ENCODE measurements at places on chromosomes 4 and X.

DNA sequence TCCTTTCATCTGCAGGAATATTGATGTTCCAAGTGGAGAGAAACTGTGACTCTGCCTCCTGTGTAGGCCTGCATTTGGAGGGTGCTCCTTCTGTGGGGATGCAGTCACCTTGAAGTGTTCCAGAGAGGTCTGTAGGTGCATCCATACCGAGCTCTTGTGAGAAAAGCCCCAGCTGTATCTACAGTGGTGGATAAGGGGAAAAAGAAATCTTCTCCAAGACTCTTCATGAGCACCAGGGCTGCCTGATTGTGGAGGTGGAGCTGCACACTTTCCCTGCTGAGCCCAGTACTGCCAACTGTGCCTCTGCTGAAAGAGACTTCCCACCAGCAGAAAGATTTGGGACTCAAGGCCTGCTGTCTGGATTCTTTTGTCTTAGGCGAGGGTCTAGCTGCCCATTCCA is 35.1 kb upstream of the ADH4 start:
- DNase-seq = no peak

DNA sequence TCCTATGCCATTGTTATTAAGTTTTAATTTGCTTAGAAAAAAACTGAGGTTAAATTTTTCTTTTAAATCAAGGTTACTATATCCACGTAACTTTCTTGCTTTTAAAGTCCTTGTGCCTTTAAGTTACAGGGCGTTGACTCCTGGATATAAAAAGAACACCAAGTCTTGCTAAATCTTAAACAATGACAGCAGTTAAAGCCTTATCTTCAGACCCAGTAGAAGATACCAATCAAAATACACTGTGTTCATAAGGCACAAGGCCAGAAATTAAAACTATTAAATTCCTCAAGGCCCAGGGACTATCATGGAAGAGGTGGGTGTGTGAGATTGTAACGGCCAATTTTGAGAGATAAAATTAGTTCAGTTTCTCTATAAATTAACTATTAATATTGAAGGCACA is 60.4 kb downstream of the PAGE2 start:
- DNase-seq = no peak

- peak; percentile 24 for DNase-seq
Measured at GRCh38 chrX:78199851-78200250, 60.4 kb upstream of the TAF9B start.

DNA sequence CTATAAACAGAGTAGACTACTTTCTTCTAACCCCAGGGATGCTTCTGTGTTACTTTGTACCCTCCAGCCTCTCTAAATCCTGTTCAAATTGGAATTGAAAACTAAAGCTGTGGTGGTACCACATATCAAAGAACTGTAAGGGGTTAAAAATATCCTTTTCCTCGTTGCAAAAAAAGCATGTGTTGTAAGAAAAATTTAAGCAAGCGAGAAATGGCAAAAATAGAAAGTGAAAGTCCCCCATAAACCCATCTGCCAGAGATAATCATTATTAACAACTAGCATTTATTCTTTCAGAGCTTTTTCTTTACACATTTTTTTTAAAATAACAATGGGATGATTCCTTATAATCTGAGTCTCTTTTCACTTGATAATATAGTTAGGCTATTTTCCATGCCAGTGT is 40.6 kb downstream of the TMEM164 start:
- no peak for DNase-seq

DNA sequence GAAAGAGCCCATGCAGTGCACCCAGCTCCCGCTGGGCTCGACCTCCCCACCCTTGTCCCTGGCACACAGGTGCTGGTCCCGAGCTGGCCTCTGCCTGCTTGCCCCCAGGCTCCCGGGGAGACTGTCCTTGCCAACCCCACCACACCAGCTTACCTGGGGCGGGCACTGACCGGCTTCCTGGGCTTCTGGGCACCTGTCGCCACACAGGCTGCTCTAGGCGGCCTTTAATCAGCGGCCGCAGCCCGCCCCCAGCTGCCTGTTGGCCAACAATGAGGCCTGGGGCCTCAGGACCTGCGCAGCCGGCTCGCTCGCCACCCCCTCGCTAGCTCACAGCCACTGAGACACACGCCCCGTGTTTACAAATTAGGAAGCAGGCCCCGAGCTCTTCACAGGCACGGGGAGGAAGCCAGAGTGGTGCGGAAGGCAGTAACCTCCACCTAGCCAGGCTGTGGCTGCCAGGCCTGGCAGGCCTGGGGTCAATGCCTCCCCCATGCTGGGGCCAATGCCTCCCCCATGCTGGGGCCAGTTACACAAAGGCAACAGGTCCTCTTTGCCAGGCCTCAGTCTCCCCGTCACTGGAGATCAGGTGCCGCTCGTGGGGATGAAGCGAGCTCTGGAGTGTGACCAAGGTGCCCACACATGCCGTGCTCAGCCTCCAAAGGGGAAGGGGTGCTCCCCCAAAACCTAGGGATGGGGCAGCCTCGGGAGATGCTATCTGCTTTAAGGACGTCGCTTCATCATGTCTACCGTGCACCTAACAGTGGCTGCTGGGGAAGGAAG is at the start of gene TREX2:
Gene TREX2, minus strand, starts transcription at position 201 of the 780 bp plus-strand sequence. CDS start 626 bp downstream, outside the sequence.
- no peak for DNase-seq

GRCh38 chr4:73978886-73979285 is 2.9 kb downstream of the PF4 start:
- DNase-seq = no peak

DNA sequence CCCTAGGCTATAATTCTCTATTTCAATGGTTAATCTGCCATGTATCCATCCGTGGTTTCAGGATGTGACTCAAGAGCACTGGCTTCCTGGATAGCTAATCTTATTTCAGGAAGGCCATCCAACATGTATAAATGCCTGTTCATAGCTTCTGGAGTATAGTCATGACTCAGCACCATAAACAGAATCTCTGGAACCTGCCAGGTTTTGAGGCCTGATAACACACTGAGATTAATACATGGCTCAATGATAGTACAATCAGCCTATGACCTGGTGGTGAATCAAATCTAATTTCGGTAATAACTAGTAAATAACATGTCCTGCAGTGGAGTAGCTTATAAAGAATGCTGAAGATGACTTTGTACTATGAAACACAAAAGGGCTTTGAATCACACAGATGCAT is 5.7 kb upstream of the IL13RA2 start:
- no peak for DNase-seq

DNA sequence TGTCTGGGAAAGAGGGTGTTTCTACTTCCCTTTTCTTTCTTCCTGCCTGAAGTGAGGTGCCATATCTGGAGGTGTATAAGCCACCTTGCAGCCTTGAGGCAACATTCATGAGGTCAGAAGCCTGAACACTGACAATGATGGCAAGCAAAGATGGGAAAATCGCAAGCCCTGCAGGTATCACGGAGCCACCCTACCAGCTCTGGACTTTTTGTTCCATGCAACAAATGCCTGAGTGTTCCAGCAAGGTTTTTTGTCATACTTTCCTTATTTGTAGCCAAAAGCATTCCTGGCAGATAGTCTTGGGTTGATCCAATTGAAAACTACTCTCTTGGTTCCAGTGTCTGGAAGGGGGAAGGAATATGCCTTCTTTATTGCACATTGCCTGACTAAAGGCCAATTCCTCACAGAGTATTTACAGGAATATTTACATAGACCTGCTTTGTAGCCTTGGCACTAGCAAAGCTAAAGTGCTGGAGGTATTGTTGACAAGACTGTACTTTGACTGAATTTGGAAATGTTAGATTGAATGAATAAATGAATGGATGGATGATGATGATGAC is 14.4 kb upstream of the SOD3 start:
- no peak for DNase-seq
